ENCODE measurements at places on chromosomes 12 and 14.

GRCh38 chr12:112855375-112855774 lies 51.4 kb upstream of the OAS1 start:
- no peak for DNase-seq

DNA sequence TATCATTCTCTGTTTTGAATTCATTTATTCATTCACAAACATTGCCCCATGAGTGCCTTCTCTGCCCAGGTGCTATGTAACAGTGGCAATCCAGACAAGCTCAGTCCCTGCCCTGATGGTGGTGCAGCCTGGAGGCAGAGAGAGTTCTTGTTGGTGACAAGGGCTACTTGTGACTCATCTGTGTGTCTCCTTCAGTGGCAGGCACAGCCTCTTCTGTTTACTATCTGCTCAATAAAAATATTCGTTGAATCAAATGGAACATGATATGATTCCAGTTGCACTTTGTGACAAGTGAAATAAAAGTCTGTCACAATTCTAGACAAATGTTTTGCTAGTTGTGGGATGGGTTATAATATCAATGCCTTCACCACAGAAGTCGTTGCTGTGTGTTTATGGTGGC lies 20.6 kb upstream of the CPM start:
- no peak for DNase-seq

GRCh38 chr14:25896777-25897176 lies 701.1 kb downstream of the NOVA1 start:
- no peak for DNase-seq

DNA sequence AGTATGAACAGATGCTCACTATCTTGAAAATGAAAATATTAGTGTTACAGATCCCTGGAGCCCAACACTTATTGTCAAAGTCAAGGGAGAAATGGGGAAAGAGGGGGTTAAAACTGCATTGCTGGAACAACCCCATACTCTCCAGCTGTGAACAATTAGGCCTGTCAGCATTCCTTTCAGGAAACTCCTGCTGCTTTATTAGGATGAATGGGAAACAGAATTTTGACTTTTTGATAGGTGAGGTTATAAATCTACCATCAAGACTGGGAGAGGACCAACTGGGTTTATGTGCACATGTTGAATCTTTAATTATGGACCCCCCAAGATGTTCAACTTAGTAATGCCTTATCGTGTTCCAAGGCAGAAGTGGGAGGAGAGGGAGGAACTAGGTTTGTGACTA lies 85.0 kb downstream of the TMTC1 start:
- DNase-seq, result no peak

DNA sequence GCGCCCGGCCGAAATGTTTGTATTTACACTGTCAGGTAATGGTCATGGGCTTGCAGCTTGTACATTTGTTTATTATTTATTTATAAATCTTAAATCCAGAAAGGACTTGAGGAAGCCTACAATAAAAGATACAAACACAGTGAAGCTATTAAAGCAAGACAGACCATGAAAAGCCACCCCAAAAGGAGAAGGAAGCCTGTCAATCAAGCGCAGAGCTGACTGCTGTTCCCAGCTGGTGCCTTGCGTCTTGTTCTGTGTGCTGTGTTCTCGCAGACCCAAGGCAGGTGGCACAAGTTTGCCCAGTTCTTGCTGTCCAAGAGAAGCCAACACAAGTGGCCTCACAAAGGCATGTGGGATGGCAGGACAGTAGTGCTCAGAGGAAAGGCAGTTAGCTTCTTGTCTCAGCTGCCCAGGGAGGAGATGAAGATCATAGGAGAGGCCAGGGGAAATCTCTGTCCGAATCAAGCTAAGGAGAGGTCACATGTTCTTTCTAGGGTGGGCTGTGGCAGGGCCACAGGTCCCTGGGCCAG lies 73.2 kb downstream of the SLC25A47 start:
- DNase-seq, result no peak
